ENCODE measurements at places on chromosomes 3 and 15. TPM values are rescaled to one million over a fixed set of nuclear protein-coding genes. Genes with fewer than 3 reads are reported as not detected.

IGSF10 gene
- total RNA-seq: 8.0 TPM

GRM2 gene
- total RNA-seq: 0.25 TPM

DNA sequence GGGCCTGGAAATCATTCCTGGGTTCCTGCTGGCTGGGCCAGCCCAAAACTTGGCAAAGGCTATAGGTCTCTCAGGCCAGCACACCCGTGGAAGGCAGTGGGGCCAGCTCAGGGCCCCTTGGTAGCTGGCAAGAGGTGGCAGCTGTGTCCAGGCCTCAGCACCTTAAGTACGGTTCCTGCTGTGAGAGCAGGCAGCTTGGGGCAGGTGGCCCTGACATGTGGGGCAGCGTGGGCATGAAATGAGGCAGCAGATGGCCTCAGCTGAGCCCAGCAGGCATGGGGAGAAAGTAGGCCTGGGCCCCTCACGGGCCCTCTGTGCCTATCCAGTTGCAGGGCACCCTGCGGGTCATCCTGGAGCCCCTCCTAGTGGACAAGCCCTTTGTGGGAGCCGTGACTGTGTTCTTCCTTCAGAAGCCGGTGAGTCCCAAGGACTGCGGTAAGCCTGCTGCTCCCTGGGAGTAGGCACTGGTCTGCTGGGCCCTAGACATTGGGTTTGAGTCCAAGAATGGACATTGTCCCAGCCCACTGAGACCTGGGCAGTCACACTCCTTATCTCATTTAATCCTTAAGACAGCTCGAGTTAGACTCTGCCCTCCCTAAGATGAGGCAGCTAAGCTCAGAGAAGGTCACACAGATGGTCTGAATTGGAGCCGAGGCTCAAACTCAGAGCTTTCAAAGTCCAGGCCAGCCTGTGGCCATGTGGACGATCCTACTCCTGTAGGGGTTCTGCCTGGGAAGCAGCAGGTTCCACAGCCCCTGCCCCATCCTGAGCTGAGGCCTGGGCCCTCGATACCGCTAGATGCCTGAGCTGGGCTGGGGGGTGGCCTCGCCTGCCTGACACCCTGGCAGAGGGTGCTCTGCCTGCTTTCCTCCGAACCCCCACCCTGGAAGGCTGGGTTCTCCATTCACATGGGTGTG is 25.5 kb downstream of the ESYT3 start:
- no peak for DNase-seq

DNA sequence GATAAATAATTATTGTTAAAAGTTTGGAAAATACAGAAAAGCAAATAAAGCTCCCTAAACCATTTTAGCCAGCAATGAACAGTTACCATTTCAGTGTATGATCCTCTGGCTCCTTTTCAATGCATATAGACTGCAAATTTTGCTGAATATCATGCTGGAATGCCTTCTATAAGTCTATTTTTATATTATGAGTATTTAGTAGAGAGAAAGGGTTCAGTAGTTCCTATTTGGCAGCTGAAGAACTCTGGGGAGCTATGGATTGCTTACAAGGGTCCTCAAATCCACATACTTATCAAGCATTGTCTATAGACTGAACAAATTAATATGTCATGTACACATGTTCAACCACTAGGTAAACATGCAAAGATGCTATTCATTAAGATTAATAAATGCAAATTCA is 46.1 kb downstream of the LRRC3B start:
- DNase-seq: no peak

DNA sequence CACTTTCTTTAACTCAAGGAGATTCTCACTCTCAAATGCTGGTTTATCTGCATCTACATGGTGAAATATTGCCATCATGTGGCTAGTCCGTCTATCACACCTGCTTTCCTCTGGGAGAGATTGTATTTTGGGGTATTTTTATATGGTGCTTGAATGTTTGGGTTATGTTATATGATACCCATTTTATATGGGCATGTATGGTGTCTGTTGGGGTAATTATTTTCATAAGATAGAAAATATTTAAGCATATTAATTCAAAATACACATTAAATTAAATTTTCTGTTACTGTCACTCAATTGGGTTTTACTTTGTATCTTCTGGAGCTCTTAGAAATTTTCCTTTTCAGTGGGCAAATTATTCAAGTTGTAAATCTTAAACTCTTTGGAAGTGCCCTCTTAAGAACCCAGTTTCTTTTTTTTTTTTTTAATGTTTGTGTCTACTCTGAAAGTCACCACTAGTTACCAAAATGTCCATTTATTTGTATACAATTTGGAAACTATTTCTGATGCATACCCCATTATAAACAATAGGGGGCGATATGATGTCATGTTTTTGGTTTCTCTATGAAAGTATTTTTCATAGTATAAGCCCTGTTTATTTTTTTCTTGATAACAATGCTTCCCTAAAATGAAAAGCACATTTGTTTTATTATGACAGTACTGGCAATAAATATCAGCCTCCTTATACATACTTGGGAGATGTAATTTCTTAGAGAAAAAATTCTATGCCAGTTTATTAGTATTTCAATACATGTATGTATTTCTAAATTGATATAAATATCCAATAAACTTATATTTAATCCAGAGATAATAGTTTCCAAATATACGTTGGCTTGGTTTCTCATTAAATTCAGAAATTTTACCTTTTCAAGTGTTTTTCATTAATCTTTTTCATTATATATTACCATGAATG is 36.1 kb upstream of the PLSCR5 start:
- DNase-seq: peak; percentile 69

Measured in fibroblast of the aortic adventitia (primary cell).